ENCODE measurements at places on chromosomes 6 and 20.

DNA sequence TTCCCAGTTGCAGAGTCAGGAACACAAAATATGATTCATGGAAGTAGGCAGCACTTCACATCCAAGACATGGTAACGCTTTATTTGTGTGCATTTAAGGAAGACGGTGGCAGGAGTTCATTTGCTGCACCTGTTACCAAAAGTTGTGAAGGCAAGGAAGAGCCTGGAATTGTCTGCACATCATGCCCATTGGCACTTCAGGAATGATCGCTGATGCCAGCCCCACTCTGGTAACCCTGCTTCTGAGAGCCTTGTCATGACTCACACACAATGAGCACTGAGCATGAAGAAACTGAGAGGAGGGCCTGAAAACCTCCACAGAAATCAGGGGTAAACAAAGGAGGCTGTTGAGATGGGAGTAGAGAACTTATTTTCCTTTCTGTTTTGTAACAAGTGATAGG lies 181.1 kb downstream of the RPS12 start:
- no peak for DNase-seq

DNA sequence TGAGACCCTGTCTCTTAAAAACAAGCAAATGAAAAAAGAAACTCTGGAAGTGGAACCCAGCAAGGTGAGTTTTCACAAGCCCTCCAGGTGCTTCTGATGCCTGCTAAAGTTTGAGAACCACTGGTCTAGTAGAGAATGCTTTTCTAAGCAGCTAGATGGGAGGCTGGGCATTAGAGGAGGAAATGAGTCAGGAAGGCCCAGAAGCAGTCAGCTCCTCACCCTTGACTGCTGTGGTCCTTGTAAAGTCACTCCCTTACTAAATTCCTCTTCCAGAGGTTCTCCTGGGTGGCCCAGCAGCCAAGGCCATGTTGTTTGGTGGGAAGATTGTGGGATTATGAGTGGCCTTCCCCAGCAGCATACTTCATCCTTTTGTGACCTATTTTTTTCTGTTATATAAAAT lies 52.0 kb upstream of the FYN start:
- no peak for DNase-seq

DNA sequence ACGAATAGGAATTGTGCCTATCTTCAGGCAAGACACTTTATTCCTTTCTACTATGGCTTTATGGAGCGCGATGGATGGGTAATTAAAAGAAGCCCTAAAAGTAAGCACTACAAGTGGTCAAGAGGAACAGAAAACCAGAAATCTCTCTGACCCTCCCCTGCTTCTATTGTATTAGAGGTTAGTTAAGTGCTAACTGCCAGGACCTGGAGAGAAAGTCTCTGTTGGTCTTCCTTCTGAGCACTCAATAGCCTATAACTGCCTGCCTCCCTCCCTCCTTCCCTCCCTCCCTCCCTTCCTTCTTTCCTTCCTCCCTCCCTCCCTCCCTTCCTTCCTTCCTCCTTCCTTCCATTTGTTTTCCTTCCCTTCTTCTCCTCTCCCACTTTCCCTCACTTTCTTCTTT lies 133.7 kb downstream of the C6orf58 start:
- DNase-seq, result no peak

GRCh38 chr6:44234101-44235025 lies 11.0 kb downstream of the SLC29A1 start:
- peak; percentile 94 for DNase-seq

GRCh38 chr6:22112461-22112860 lies 184.4 kb downstream of the PRL start:
- DNase-seq, result no peak

DNA sequence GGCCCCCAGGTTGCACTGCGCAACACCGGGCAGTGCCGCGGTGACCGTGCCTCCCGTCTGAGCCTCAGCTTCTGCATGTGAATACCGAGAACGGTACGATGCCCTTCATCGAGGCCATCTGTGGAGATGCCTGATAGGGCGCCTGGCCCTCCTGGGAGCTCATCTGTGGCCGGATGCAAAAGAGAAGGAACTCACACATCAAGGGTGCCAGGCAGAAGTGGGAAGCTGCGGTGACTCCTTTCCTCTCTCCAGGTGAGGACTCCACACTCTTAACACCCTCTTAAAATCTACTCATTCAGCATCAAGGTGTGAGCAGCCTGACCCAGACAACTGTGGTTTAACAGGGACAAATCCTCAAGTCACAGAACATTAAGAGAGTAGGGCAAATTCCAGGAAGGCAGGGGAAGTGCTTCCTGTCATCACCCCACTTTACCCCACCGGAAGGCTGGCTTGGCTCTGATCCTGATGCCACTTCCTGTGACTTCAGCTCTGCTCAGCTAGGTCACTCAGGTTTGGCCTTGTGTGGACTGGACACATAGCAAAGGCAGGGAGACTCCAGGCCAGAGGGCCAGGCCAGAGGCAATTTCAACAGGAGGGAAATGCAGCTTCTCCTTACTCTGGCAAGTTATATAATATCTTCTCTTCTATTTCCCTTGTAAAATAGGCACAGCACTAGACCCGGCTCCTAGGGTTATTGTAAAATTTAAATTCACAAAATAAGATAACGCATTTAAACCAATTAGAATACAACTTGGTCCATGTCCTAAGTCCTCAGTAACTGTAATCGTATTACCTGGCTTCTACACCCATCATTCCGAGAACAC lies 69.4 kb downstream of the CPNE5 start:
- no peak for DNase-seq

DNA sequence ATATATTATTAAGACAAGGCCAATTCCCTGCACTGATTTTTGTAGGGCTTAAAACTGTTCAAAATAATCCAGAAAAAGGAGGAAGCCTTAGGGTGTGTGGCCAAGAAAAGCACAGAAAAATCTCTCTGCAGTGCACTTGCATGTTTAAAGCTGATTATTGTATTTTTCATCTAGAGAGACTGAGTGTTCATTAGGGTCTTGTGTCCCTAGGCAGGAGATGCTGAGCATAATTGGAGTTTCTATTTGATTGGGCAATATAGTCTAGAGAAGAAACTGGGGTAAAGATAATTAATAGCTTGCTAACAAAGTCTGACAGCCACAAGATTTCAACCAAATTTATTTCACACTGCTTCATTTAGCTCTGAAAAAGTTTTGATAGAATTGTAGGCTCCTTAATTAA lies 2.4 kb downstream of the FLRT3 start:
- DNase-seq, result no peak

- DNase-seq, result peak; percentile 58
Measured at GRCh38 chr6:52416629-52417151, 3.5 kb upstream of the EFHC1 start.

GRCh38 chr20:41830702-41831101 lies 212.5 kb upstream of the CHD6 start:
- DNase-seq, result no peak

- DNase-seq, result no peak
Measured at GRCh38 chr20:53316206-53316937, 277.3 kb downstream of the ZNF217 start.

DNA sequence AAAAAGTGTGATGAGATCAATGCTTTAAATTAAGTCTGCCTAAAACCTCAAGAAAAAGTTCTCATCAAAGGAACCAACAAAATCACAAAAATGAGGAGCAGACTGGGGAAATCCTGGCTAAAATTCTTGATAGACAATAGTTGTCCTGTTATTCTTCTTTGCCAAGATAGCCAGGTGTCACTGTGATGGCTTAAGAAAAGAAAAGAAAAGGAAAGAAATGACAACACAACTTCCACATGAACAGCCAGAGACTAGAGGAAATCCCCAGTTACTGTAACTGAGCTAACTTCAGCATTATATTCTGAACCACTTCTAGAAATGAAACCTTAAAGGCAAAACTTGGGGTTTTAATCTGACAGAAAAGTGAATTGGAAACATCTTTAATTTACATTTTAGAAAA lies 129.6 kb downstream of the CD24 start:
- DNase-seq, result no peak

- DNase-seq, result no peak
Measured at GRCh38 chr20:46057856-46058598, 29.0 kb downstream of the SLC12A5 start.
